Pons (tissue), 1 donor: ENCODE measurements at places on chromosomes 6 and 20.
A peak's percentile ranks its signal among the peaks of the same experiment; 100 is the strongest.

DNA sequence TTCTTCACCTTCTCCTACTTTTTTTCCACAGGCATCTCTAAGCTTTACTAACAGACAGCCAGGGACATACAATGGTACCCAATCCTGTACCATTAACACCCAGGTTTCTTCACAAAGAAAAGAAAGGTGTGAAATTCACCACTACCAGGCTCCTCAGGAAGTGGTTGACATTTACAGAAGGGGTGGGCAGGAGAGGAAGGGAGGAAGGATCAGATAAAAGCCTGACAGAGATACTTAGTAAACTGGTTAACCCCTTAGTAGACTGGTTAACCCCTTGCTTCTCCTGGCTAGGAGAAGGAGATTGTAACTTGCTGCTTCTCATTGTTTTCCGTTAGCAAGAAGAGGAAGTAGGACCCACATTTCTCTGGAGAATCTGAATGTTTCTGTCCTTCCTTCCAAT, 7.2 kb downstream of the SAMD3 start:
- no peak for DNase-seq

DNA sequence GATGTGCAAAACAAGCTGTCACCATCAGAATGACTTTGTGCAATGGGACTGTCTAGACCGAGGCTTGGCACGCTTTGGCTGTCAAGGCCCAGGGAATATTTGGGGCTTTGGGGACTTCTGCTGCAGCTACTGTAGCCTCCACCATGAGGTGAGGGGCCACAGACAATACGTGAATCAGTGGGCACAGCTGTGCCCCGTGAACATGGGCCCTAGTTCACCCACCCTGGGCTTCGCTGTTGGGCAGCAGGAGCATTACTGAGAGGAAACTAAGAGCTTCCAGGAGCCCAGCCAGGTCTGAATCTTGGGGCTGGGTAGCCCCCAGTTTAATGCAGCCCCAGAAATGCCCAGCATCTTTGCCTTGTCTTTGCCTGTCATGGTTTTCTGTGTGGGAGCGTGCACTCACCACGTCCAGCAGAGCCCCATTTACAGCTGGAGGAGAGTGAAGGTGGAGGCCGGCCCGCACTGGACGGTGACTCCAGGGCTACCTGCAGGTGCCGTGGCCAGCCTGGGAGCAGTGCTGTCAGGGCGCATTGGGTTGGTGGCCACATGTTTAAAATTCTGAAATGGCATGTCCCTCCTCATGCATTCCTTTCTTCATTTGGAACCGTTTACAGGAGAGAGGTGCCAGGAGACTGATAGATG, 34.7 kb downstream of the DUSP22 start:
- DNase-seq: no peak

GRCh38 chr20:57471496-57472372, 53.2 kb downstream of the CTCFL start:
- DNase-seq: no peak

GRCh38 chr6:141965016-141965545, 167.6 kb upstream of the GJE1 start:
- no peak for DNase-seq

DNA sequence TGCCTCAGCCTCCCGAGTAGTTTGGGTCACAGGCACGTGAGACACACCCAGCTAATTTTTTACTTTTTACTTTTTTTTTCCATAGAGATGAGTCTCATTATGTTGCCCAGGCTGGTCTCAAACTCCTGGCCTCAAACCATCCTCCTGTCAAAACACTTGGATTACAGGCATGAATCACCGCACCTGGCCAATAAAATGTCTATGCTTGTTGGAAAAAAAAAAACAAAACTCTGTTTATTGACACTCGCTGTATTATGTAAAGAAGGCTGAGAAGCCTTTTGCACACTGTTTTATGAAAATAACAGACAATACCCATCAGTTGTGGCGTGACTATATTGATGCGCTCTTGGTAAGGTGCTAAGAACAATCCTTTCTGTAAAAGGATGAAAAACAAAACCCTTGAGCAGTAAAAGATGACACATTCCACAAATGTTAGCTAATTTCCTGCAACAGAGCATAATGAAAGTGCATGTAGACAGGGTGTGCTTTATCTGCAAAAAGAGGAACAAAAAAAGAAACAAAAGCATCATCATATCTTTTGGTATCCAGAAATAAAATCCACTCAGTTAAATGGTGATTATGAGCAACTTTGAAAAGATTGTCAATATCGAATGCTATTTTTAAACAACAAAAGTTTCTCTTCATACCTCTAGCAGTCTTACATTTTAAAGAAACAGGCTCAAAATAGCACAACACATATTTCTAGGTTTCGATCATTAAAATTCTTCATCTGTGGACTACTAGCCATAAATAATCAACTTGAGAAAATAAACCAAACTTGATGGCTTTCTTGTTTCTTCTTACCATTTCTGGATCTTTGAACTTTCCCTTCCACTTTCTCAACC, 108.3 kb upstream of the PHACTR1 start:
- peak; percentile 45 for DNase-seq

DNA sequence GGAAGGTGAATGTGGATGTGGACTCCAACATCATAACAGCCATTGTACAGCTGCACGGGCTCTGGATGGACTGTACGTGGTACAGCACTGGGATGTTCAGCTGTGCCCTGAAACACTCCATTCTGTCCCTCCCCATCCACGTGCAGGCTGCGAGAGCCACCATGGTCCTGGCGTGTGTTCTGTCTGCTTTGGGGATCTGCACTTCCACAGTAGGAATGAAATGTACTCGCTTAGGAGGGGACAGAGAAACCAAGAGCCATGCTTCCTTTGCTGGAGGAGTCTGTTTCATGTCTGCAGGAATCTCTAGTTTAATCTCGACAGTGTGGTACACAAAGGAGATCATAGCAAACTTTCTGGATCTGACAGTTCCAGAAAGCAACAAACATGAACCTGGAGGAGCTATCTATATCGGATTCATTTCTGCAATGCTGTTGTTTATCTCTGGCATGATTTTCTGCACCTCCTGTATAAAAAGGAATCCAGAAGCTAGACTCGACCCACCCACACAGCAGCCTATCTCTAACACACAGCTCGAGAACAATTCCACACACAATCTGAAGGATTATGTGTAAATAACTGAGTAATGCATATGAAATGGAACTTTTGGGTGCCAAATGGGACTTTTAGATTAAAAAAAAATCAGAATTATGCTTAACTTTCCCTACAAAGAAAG, 12.1 kb downstream of the CLDN20 start:
- peak; percentile 61 for DNase-seq

DNA sequence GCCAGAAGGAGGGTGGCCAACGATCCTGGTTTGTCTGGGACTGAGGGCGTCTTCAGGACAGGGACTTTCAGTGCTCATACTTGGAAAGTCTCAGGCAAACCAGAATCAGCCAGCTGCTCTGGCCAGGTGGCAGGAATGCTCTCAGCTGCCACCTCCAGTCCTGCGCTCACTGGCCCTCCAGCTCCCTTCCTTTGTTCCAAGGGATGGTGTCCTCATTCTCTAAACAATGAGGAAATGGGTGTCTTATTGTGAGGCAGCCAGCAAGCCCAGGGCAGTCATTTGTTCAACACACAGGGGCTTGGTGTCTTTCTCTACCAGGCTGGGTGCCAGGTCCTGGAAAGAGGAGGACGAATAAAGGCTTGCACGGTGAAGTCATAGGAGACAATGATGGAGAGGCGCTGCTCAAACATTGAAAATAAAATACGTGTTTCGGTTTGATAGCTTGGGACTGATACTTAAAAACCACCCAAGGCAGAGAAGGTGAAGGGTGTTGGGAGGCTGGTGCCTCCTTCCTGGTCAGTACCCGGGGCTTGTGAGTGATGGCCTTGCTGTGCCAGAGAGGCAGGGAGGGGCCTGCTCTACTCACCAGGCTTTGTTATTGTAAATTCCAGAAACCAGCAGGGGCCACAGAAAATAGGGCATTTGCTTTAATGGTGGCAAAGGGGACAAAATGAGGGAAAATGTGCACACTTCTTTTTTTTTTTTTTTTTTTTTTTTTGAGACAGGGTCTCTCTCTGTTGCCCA, 11.3 kb upstream of the TMEM181 start:
- no peak for DNase-seq

GRCh38 chr6:42142118-42142835, at the start of gene C6orf132:
TSS of gene C6orf132 (minus strand) at chr6:42142620. CDS start at chr6:42142444, 176 bp downstream.
- DNase-seq: no peak

GRCh38 chr20:43863330-43863729, 51.3 kb upstream of the TOX2 start:
- DNase-seq: no peak

DNA sequence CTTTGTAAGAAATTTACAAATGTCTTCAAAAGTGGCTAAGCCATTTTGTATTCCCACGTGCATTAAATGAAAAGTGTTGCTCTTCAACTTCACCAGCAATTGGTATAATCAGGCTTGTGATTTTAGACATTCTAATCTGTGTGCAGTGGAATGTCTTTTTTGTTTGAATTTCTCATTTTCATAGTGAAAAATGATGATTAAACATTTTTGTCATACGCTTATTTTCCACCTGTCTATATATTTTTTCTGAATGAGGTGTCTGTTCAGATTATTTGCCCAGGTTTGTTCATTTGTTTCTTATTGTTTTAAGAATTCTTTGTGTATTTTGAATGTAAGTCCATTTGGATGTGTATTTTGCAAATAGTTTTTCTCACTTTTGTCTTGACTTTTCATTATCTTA, 558.1 kb downstream of the TENT5A start:
- no peak for DNase-seq

- DNase-seq: no peak
Observed at GRCh38 chr6:101226677-101227135, 166.8 kb upstream of the GRIK2 start.
